ENCODE measurements at places on chromosomes 6 and 20.
A peak's percentile ranks its signal among the peaks of the same experiment; 100 is the strongest.

- DNase-seq = no peak
Observed at GRCh38 chr20:12883507-12883885, 125.3 kb upstream of the SPTLC3 start.

DNA sequence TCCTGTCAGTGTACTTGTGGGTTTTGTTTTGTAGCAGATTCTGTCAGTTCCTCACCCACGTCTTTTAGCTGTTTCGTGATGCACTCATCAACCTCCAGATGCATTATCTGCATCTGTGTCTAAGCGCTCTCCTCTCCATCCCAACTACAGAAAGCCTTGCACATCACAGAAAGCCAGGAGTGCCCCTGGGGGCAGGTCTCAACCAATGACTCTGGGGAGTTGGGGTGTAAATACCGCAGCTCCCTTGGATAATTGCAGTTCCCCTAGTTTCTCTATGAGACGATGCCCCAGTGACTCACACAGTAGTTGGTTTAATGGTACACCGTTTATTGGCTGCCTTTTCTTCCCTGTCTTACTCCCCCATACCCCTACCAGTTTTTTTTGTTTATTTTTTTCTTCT is 158.1 kb downstream of the SOX4 start:
- no peak for DNase-seq

- no peak for DNase-seq
Observed at GRCh38 chr6:54990001-54990400, 143.4 kb downstream of the FAM83B start.

- DNase-seq = no peak
Observed at GRCh38 chr20:32539817-32540675, 45.1 kb downstream of the NOL4L start.

- DNase-seq = no peak
Observed at GRCh38 chr6:158255989-158256601, 56.2 kb upstream of the TULP4 start.

- DNase-seq = no peak
Observed at GRCh38 chr20:50585678-50586077, 75.5 kb downstream of the PTPN1 start.

GRCh38 chr6:123940551-123940950 is 136.9 kb downstream of the NKAIN2 start:
- no peak for DNase-seq

GRCh38 chr6:150243620-150244314 is 100.9 kb downstream of the PPP1R14C start:
- DNase-seq = peak; percentile 56

- peak; percentile 96 for DNase-seq
Observed at GRCh38 chr6:7974938-7975763, 64.6 kb upstream of the TXNDC5 start.

GRCh38 chr6:35078226-35078850 is 62.8 kb downstream of the TCP11 start:
- no peak for DNase-seq

DNA sequence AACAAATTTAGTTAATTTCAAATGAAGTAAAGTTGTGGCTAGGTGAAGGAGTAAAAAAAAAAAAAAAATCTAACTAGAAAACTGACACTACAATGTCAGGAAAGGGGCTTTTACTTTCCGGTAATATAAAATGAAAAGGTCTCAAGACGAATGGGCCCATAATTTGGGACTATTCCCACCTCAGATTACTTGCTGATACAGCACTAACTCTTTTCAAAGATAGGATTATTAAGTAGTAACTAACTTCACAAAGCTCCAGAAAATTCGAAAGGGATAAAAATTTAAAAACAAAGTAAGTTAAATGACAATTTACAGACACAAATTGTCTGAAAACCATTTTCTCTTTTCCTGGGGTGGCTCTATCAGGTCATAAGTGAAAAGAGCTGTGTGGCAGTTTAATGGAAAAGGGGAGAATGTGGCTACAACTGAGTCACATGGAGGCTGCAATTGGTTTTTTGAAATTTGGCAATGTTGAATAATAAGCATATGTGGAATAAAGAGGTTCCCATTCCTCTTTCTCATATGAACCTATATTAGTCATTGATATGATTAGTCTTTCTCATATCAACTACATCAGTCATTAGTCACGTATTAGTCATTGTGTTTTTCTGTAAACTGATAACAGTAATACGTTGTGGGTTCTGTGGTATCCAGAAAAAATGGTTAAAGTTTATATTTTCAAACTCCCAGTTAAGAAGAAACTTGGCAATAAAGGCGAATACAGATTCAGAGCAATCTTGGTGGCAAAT is 78.0 kb downstream of the RWDD2A start:
- DNase-seq = peak; percentile 94

DNA sequence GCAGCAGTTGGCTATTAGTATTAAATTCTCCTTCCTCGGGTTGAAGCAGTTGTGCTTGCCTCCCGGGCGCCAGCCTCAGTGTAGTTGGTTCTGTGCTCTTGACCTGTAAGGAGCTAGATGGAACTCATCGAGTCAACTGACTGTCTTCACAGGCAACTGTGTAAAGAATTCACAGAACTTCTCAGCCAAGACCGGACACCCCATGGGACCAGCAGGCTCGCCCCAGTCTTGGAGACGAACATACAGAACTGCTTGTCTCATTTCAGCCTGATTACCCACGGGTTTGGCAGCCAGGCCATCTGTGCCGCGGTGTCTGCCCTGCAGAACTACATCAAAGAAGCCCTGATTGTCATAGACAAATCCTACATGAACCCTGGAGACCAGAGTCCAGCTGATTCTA is 8.5 kb downstream of the TFAP2C start:
- DNase-seq = no peak

GRCh38 chr6:22333802-22334201 is 37.0 kb upstream of the PRL start:
- DNase-seq = peak; percentile 56

Data from EL (cell line).